Stimulated activated CD4-positive, alpha-beta T cell treated with anti-CD3 and anti-CD28 coated beads, Interleukin-12 subunit alpha, Interleukin-12 subunit beta, amount 100 ng/mL, for 48 hours (primary cell): ENCODE measurements at places on chromosomes 5 and 9.
A peak's percentile ranks its signal among the peaks of the same experiment; 100 is the strongest.

GRCh38 chr5:135398855-135399793, at the start of gene MACROH2A1:
Gene MACROH2A1, minus strand, starts transcription at chr5:135399231. Its CDS starts 10,138 bp downstream, at chr5:135389093.
- DNase-seq: peak; percentile 66

DNA sequence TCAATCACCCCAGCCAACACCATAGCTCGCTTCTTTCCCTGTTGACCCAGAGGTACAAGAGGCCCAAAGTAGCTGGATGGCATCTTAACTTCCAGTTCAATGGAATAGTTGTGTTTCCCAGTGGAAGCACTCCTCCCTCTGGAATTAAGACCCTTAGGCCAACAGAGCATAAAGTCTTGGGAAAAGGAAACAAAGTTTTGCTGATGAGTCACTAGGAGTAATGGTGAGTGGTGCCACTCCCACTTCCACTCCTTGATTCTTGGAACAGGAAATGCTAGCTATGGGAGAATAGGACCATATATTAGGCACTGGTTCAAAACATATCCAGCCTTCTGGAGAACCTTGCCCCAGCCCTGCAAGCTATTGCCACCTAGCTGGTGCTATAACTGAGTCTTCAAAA, 44.7 kb upstream of the LMX1B start:
- no peak for DNase-seq

DNA sequence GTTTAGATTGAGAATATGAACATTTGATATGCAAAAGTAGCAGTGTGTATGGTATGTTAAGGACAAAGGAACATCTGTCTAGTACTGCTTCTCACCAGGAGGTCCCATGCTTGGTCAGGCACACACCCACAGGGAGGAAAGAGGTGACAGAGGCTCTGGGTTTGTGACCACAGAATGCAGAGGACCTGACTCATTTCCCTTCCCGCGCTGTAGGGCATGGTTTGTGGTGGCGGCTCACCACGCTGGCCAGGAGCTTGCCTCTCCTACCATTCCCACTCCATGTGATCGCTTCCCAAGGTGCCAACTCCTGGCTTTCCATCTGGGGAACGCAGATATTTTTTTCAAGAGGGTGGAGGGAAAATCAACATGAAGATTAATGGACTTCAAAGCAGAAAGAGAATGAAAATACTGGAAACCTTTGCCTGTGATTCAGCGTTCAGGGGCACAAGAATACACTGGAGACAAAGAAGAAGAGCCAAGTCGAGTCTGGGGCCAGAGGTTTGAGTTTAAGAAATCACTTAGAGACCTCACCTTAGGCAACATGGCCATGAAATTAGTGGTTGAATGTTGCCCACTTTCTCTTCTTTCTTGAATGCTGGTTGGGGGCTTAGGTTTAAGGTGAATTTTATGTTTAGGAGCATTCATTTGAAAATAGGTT, 477.8 kb downstream of the CCDC171 start:
- no peak for DNase-seq

- no peak for DNase-seq
Measured at GRCh38 chr5:74499256-74500050, 141.1 kb downstream of the ENC1 start.

- DNase-seq: no peak
Measured at GRCh38 chr9:95189251-95190098, 128.0 kb downstream of the FANCC start.

GRCh38 chr5:74866596-74867162, 492 bp upstream of the FAM169A start:
- no peak for DNase-seq

GRCh38 chr9:74511333-74511732, 14.2 kb downstream of the RORB start:
- DNase-seq: no peak

- no peak for DNase-seq
Measured at GRCh38 chr9:72581694-72582093, 60.3 kb downstream of the TMC1 start.

- no peak for DNase-seq
Measured at GRCh38 chr5:180688330-180689070, 39.1 kb upstream of the FLT4 start.
